CD14-positive monocyte (primary cell): ENCODE measurements at places on chromosomes 7 and 10. TPM values are rescaled to one million over a fixed set of nuclear protein-coding genes. Genes with fewer than 3 reads are reported as not detected.

DNA sequence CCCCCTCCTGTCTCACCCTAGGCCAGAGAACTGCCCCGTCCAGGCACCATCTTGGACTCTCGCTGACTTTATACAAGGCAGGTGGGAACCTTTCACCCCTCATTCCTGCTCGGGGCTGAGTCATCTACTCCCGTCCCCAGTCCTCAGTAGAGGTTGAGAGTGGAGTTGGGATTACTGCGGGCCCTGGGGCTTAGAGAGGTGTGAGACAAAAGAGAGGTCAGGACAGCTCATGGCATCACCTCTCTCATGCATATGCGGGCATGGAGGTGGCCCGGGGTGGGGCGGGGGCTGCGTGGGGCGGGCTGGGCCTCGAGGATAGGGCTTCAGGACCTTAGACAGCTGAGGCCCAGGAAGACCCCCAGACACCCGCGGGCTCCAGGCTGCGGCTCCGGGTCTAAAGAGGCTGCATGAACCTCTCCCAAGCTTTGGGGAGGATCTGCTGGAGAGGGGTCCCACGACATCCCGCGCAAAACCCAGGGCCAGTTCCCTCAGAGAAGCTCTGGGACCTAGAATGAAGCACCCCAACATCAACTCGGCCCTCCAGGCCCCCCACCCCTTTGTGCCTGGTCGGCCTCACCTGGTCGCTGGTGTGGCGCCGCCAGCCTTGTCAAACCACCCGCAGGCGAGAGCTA, 317 bp downstream of the PDZD7 start:
- peak overlapping the region; percentile 100 for H3K27ac ChIP-seq
- no peaks in the 10 kb centered on the region for H3K27me3 ChIP-seq
- H3K36me3 ChIP-seq = peaks cover 13% of the 10 kb centered on the region
- H3K4me3 ChIP-seq = peak overlapping the region; percentile 58
- no peak for DNase-seq

DNA sequence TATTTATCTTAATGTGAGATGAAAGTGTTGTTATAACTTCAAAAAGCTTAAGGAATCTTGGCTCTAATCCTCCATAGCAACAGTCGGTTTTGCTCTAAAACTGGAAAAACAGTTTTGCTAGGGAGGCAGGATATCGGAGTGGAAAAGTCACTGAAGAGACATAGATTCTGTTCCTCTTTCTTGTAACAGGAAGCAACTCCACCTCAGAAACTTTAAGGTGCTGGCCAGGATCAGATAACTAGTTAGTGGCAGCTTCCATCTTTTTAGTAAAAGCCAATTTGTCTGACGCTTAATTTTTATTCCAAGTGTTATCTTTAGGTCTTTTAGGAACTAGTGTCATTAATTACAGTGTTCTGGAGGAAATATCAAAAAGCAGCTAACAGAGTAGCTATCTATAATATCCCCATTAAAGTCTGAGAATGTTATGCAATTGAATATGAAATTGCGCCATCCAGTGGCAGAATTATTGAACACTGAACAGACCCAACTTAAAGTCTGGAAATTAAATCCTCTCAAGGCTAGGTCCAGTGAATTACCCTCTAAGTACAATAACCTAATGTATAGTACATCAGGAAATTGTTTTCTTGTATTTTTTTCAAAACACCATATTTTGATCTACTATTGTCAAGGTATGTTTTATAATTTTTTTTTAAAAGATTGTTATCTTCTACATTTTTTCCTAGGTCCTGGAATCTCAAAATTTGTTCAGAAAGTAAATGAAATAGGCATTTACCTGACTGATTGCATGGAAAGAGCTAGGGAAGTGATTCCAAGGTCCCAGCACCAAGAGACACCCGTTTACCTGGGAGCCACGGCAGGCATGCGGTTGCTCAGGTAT, 65.9 kb upstream of the CC2D2B start:
- H3K27ac ChIP-seq = peak overlapping the region; percentile 81
- DNase-seq = peak; percentile 54
- peaks cover 69% of the 10 kb centered on the region for H3K36me3 ChIP-seq

DNA sequence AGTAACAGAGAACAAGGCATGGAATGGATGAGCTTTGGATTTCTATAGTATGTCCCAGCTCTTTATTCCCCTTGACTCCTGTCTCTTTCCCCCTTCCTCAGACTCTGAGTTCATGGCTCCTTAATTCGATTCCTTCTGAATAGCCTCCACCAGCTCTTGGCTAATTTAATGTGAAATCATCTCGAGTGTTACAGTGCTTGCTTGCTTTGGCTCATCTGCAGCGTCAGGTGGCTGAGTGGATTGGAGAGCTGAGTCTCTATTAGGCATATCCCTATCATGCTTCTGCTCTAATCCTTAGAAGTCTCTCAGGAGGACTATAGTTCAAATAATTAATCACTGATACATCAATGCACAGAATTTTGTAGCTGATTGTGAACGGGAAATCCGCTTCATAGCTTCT, 134.6 kb downstream of the LRRC4 start:
- peak overlapping the region; percentile 5 for H3K27ac ChIP-seq
- H3K27me3 ChIP-seq = no peaks in the 10 kb centered on the region
- DNase-seq = no peak
- peaks cover 6% of the 10 kb centered on the region for H3K4me1 ChIP-seq
- H3K36me3 ChIP-seq = peaks cover 13% of the 10 kb centered on the region
- H3K4me3 ChIP-seq = no peak overlapping the region

Gene TWIST1
- polyA plus RNA-seq = not detected

- H3K27me3 ChIP-seq = no peaks in the 10 kb centered on the region
- H3K27ac ChIP-seq = no peak overlapping the region
- H3K36me3 ChIP-seq = no peaks in the 10 kb centered on the region
These were observed 199.4 kb upstream of the NPVF start for GRCh38 chr7:25427721-25428120.

- H3K27ac ChIP-seq = no peak overlapping the region
- no peak for DNase-seq
- H3K4me3 ChIP-seq = no peak overlapping the region
These were observed 228.3 kb downstream of the ADARB2 start for GRCh38 chr10:1509011-1509530.

GRCh38 chr10:31197886-31198285, 121.1 kb upstream of the ZEB1 start:
- H3K4me1 ChIP-seq = no peaks in the 10 kb centered on the region
- no peak for DNase-seq
- no peaks in the 10 kb centered on the region for H3K27me3 ChIP-seq
- H3K36me3 ChIP-seq = no peaks in the 10 kb centered on the region

GRCh38 chr10:5396556-5397300, 7.9 kb downstream of the TUBAL3 start:
- no peaks in the 10 kb centered on the region for H3K4me1 ChIP-seq
- H3K4me3 ChIP-seq = no peak overlapping the region
- H3K36me3 ChIP-seq = no peaks in the 10 kb centered on the region
- no peaks in the 10 kb centered on the region for H3K27me3 ChIP-seq

- no peak for DNase-seq
- H3K4me1 ChIP-seq = peaks cover 7% of the 10 kb centered on the region
- H3K4me3 ChIP-seq = no peak overlapping the region
- no peaks in the 10 kb centered on the region for H3K27me3 ChIP-seq
These were observed 37.0 kb downstream of the PFKP start for GRCh38 chr10:3104251-3104918.

Gene RUFY2
- polyA plus RNA-seq = 1.2 and 3.9 TPM in 2 replicates

GRCh38 chr10:13673156-13673555, 86.4 kb downstream of the PRPF18 start:
- no peak overlapping the region for H3K4me3 ChIP-seq
- no peaks in the 10 kb centered on the region for H3K4me1 ChIP-seq
- no peaks in the 10 kb centered on the region for H3K36me3 ChIP-seq

DNA sequence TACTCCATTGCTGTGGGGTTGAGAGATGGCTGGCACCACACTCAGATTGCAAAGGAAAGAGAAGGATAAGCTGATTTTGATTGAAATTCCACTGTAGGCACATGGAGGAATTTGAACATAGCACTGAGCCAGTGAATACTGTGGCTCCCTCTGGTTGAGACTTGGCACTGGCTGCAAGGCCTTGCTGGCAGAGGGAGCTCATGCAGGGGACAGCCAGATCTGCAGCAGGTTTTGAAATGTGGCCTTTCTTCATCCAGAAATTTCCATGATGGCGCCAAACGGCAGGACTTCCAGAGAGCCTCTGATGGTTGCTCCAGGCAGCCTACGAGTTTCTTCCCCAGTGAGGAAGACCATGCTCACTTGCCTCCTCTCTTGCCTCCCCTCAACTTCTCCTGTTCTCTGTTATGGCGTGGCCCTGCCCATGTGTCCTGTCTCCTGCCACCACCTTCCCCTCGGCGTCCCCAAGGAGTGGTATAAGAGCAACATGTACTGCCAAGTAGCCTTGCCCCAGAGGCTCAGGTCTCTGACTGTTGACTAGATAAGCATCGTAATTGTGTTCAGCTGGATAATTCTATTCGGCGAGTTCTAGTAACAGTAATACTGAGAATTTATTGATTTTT, 265.6 kb downstream of the CCDC3 start:
- no peaks in the 10 kb centered on the region for H3K27me3 ChIP-seq
- DNase-seq = no peak
- no peak overlapping the region for H3K4me3 ChIP-seq
- H3K27ac ChIP-seq = no peak overlapping the region

GRCh38 chr7:107267138-107267537, 98.3 kb downstream of the HBP1 start:
- H3K27me3 ChIP-seq = no peaks in the 10 kb centered on the region
- DNase-seq = no peak
- H3K4me3 ChIP-seq = no peak overlapping the region
- peaks cover 6% of the 10 kb centered on the region for H3K36me3 ChIP-seq
- H3K4me1 ChIP-seq = no peaks in the 10 kb centered on the region

DNA sequence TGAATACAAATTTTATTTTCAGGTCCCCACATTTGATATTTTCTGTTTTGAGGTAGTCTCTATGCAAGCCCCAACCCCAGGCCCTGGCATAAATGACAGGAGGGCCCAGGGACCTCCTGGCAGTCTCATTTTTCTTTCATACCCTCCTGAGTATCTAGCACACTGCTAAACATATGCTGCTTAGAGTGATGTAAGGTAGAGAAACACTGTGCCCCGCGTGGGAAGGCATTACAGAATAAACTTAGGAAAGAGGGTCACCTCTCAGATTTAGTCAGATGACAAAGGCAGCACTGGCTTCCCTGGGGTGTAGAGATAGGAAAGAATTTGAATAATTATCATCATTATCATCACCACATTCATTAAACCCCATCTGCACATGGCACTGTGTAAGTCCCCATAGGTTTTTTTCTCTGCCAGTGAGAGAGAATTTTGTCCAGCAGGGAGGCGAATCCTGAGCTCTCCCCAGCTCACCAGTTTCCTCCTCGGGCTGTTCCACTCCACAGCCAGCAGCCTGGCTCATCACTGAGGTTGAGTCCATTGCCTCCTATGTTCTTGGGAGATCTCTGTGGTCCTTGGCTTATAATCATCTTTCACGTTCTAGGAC, 507.3 kb upstream of the GALNT17 start:
- DNase-seq = no peak
- no peaks in the 10 kb centered on the region for H3K4me1 ChIP-seq
- H3K36me3 ChIP-seq = no peaks in the 10 kb centered on the region
- H3K27ac ChIP-seq = no peak overlapping the region

DNA sequence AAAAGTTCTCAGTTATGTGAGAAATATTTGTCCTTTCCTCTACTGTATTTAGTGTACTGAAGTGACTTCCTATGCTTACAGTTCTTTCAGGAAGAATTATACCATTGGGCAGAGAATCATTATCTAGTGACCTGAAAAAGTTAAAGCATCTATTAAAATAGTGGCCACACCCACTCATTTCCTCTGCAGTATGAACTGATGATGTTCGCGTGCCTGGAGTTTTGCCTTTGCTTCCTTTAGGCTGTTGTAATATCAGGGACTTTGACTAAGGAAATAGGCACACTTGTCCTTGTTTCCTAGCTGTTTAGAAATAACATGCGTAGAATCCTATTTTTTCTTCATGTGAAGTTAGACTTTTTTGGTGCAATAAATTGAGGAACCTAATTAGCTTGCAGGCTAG, 100.7 kb downstream of the ZMYND11 start:
- no peaks in the 10 kb centered on the region for H3K27me3 ChIP-seq
- H3K4me3 ChIP-seq = no peak overlapping the region
- H3K27ac ChIP-seq = no peak overlapping the region
- H3K36me3 ChIP-seq = peaks cover 2% of the 10 kb centered on the region

Gene FAM25G
- not detected in 2 replicates for polyA plus RNA-seq

Gene PLEKHS1
- 0.08 TPM in 1 of 2 replicates, not detected in the other for polyA plus RNA-seq

DNA sequence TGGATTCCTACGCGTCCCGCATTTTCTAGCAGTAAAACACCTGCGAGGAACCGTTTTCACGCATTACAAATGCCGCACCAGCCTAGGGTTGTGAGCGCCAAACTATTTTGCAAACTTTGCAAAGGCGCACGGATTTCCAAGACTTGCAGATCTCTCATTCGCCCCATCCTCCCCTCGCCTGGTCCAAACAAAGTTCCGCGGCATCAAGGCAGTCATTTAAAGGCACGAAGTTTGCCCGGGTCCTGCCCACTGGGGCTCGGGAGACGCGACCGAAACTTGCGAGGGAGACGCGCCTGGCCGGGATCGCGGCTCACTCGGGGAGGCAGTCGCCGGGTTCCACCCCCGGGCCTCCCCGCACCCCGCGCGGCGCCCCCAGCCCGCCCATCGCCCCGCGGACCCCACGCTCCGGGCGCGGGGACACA, 613 bp downstream of the USP6NL start:
- H3K36me3 ChIP-seq = no peaks in the 10 kb centered on the region
- peak overlapping the region; percentile 77 for H3K4me3 ChIP-seq
- peak overlapping the region; percentile 24 for H3K27ac ChIP-seq
- H3K27me3 ChIP-seq = no peaks in the 10 kb centered on the region
- peaks cover 20% of the 10 kb centered on the region for H3K4me1 ChIP-seq
- no peak for DNase-seq

DNA sequence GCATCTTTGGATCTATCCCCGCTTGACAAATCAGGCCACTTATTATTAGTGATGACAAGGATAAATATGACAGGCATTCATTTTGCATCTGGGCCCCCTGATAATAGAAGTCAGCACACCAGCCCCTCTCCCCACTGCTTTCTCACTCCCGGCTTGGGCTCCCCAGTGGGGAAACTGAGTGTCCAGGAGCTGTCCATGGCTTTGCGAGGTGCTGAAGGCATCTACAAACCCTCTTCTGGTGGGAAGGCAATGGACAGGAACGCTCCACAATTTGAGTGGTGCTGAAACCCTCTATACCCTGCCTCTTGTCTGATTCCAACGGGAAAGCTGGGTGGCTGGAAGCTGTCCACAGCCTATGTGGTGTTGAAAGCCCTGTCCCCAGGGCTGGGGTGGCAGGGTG, 61.7 kb upstream of the PCBD1 start:
- H3K36me3 ChIP-seq = no peaks in the 10 kb centered on the region
- DNase-seq = no peak
- H3K27ac ChIP-seq = no peak overlapping the region
- H3K4me3 ChIP-seq = no peak overlapping the region
- H3K27me3 ChIP-seq = no peaks in the 10 kb centered on the region
